ENCODE measurements at places on chromosomes 11 and 22.

DNA sequence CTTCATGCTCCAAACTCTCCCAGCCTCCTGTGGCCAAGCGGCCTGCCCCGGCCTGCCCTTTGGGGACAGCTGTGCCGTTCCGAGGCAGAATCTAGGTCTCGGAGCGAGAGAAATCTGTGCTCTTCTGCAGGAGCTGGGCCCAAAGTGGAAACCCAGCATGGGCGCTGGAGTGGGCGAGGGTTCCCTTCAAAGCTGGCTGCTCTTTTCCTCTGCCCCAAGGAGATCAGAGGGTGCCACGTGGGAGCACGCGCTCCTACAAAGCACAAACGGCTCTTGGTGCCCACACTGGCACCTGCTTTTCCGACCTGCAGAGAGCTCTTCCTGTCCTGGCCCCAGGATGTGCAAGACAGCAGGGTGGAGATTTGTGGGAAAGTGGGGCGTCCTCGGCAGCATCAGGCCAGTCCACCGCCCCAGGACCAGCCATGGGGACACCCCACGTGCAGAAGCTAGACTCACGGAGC lies 6.9 kb downstream of the OSBPL5 start:
- peak; percentile 3 for DNase-seq

- DNase-seq = peak; percentile 62
Observed at GRCh38 chr11:17388609-17389210, at the start of gene KCNJ11. TSS of gene KCNJ11 (minus strand) at chr11:17388659. CDS start at chr11:17388091, 568 bp downstream.

- no peak for DNase-seq
Observed at GRCh38 chr11:34558211-34558610, 44.6 kb upstream of the ELF5 start.

GRCh38 chr11:95337175-95337957 lies 106.4 kb upstream of the SESN3 start:
- DNase-seq = peak; percentile 72

GRCh38 chr11:17528906-17529843 lies 15.0 kb downstream of the USH1C start:
- DNase-seq = no peak

DNA sequence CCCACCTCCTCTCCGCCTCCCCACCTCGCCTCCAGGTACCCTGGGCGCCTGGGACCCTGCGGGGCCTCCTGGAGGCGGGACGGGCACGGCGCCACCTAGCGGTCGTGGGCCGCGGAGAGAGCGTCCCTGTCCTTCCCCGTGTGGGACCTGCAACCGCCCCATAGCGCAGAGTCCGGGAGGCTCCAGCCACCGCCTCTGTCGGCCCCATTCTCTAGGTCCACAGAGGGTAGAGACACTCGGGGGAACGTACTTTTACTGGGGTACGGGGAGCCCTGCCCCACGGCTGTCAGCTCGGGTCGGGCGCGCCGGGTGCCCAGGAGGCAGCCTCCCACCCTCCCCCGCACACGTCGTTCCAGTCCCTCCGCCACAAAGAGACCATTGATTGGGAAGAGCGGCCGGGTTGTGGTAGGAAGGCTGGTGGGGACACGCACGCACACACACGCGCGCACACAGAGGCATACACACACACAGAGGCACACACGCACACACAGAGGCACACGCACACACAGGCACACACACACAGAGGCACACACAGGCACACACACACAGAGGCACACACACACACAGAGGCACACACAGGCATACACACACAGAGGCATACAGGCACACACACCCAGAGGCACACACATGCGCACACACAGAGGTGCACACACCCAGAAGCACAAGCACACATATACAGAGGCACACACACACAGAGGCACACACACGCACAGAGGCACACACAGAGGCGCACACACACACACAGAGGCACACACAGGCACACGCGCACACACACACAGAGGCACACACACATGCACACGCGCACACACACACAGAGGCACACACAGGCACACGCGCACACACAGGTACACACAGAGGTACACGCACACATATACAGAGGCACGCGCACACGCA lies 12.6 kb upstream of the NECTIN1 start:
- peak; percentile 70 for DNase-seq

- DNase-seq = peak; percentile 15
Observed at GRCh38 chr11:72119198-72119597, 6.7 kb upstream of the ANAPC15 start.

DNA sequence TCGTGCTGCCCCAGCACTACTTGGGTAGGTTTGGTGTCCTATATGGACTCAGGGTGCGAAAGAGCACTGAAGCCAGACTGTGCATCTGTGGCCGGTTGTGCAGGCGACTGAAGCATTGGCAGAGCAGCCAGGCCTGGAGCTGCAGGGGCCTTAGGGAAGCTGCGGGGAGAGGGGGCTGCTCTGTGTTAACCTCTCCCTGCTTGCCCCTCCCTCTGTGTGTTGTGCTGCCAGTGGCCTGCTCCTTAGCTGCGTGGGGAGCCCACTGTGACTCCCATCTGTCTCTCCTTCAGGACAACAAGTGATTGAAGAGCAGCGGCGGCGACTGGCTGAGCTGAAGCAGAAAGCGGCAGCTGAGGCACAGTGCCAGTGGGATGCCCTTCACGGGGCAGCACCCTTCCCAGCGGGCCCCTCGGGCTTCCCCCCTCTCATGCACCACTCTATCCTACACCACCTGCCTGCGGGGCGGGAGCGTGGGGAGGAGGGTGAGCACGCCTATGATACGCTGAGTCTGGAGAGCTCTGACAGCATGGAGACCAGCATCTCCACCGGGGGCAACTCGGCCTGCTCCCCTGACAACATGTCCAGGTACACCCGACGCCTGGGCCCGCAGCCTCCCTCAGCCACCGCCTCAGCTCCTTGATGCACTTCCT lies 34.3 kb downstream of the TREH start:
- no peak for DNase-seq

GRCh38 chr11:83557653-83558052 lies 271.5 kb upstream of the CCDC90B start:
- no peak for DNase-seq

DNA sequence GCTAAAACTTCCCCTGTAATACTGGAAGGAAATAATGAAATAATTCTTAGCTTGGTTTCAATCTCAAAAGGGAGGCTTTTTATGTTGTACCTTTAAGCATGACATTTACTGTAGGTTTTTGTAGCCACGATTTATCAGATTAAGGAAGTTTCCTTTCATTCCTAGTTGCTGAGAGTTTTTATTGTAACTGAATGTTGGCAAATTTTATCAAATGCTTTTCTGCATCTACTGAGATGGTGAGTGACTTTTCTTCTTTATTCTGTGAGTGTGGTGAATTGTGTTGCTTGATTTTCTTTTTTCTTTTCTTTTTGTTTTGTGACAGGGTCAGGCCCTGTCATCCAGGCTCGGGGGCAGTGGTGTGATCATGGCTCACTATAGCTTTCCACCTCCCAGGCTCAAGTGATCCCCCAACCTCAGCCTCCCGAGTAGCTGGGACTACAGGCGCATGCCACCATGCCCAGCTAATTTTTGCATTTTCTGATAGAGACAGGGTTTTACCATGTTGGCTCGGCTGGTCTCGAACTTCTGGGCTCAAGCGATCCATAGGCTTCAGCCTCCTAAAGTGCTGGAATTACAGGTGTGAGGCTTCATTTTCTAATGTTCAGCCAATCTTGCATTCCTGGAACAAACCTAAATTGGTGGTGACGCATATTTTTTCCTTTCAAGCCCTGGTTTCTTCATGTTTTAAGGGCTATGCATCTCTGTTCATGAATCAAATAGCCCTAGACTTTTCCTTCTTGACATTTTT lies 26.2 kb downstream of the SUSD2 start:
- DNase-seq = no peak

- DNase-seq = no peak
Observed at GRCh38 chr22:25669253-25670069, 72.5 kb upstream of the MYO18B start.

DNA sequence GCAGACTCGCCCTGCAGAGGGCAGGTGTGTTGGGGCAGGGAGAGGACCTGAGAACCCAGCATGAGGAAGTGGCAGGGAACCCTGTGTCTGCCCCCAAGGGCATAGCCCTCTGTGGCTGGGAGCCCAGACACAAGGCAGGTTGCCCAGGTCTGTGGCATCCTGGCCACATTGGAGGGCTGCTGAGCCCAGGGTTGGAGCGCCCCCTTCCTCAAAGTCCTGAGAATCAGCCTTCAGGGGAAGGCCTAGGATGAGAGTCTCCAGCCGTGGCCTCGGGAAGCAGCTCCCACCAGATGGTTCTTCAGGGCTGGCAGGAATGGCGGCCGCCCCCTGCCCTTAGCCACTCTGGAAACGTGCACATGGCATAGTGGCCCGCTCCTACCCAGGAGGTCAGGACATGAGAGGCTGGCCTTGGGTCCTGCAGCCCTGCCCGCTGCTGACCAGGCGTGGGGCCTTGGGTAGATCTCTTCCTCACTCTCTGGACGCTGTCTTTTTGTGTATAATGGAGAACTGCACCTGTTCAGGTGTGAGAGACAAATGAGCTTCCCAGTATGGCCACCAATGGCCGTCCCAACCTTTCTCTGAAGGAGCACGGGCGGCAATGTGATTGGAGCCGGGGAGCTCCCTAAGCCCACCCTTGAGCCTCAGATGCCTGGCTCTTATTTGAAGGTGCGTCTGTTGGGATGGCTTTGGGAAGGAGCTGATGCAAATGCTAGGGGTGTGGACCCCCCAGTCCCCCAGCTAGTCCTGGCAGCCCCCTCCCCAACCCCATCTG lies 4.6 kb upstream of the CDC42BPG start:
- no peak for DNase-seq

- DNase-seq = no peak
Observed at GRCh38 chr11:124643605-124644425, 21.2 kb downstream of the TBRG1 start.

GRCh38 chr11:2201542-2201941 lies 29.9 kb upstream of the TH start:
- no peak for DNase-seq

DNA sequence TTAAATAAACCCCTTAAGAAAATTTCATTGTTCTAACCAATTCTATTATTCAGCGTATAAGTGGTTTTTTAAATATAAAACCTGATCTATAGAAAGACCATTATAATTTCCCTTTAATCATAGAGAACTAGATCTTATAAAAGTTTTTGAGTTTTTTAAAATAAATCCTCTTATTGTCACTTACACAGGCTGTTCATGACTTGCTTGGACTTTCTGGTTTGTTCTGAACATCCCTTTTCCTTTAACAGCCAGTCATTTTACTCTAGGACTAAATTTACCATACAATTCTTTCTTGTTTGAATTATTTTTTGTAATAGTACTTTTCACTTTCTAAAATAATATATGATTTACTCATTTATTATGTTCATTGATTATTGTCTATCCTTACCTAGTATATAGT lies 4.7 kb downstream of the NXPE2 start:
- DNase-seq = no peak

GRCh38 chr11:88531831-88532230 lies 194.3 kb upstream of the CTSC start:
- no peak for DNase-seq

GRCh38 chr22:33519071-33519973 lies 401.0 kb downstream of the LARGE1 start:
- DNase-seq = peak; percentile 68

GRCh38 chr11:90911192-90911591 lies 688.3 kb upstream of the CHORDC1 start:
- no peak for DNase-seq

Data from right kidney (tissue), 9 donors.